ENCODE measurements at places on chromosomes 7 and 10. TPM values are rescaled to one million over a fixed set of nuclear protein-coding genes. Genes with fewer than 3 reads are reported as not detected.

Gene ADRB1
- 1.4 TPM for total RNA-seq

Gene PRPS1L1
- not detected for total RNA-seq

Gene ZNF212
- total RNA-seq, result 10.5 TPM

Gene ZNF853
- 2.0 TPM for total RNA-seq

Gene PNLIPRP3
- total RNA-seq, result not detected

Gene ACTL6B
- not detected for total RNA-seq

Gene TMEM176A
- not detected for total RNA-seq

Gene CARD11
- total RNA-seq, result 1.5 TPM

Gene HGF
- not detected for total RNA-seq

Gene CALY
- 0.33 TPM for total RNA-seq

Gene NRP1
- total RNA-seq, result 67.9 TPM

Gene TLL2
- 0.13 TPM for total RNA-seq

Gene CCDC136
- total RNA-seq, result 2.2 TPM

Gene IQUB
- 0.11 TPM for total RNA-seq

Gene UFSP1
- 6.4 TPM for total RNA-seq

Gene C10orf62
- total RNA-seq, result not detected

Gene CALCR
- not detected for total RNA-seq

Gene CDK14
- total RNA-seq, result 0.14 TPM

Gene AMZ1
- not detected for total RNA-seq

Gene EVX1
- 0.14 TPM for total RNA-seq

Gene CNOT4
- 10.5 TPM for total RNA-seq

Gene ASNS
- 60.2 TPM for total RNA-seq

Gene THSD7A
- 1.7 TPM for total RNA-seq

Gene OR13A1
- not detected for total RNA-seq

Gene ELFN1
- total RNA-seq, result 0.23 TPM

Gene CNTNAP2
- not detected for total RNA-seq

Gene C7orf57
- 0.31 TPM for total RNA-seq

Gene IGFBP3
- 199 TPM for total RNA-seq

Gene MYL10
- not detected for total RNA-seq

Gene HOGA1
- total RNA-seq, result 1.8 TPM

Gene FOXP2
- not detected for total RNA-seq

Gene VAX1
- total RNA-seq, result 0.97 TPM

Gene CTAGE6
- total RNA-seq, result not detected

Gene FAM25A
- not detected for total RNA-seq

Gene CPEB3
- 0.32 TPM for total RNA-seq

Gene SUPV3L1
- 32.1 TPM for total RNA-seq

Gene GPR85
- total RNA-seq, result not detected

Gene LRRC18
- not detected for total RNA-seq

Gene ZNF736
- total RNA-seq, result not detected

Gene COL13A1
- 0.23 TPM for total RNA-seq

Gene PNLIPRP2
- total RNA-seq, result not detected

Gene ELMO1
- 2.1 TPM for total RNA-seq

Gene VGF
- 19.2 TPM for total RNA-seq

Gene GHRHR
- not detected for total RNA-seq

Gene PVRIG
- total RNA-seq, result not detected
